ENCODE measurements at places on chromosomes 6 and 20.

DNA sequence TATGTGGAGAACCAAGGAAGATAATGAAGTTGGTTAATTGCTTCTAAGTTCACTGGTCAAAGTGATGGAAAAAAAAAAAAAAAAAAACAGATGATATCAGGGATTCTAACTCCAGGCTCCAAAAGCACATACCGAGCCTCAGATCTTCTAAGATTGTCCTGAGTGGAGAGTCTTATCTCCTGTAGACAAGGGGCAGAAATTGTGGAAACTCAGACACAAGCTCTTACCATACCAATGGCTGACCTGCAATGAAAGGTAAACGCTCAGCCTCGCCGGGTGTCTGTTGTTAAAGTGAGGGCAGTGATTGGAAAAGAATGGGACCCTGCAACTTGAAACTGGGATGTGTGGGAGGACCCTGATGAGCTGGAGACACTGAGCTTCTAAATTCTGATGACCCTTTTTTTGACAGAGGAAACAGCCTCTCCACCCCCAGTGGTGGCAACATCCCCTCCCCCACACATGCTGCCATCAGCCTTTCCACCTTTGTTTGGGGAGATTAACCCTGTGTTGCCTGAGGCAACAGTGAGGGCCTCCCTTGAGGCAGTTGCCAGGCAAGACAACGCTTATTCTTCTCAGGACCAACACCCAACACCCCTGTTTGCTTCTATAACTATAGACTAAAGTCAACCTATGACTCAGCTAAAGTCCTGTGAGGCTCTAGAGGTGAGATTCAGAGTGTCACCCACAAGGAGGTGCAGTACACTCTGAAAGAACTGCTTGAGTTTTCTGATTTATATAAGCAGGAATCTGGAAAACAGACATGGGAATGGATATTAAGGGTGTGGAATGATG, 154.0 kb downstream of the THBS2 start:
- DNase-seq, result no peak

DNA sequence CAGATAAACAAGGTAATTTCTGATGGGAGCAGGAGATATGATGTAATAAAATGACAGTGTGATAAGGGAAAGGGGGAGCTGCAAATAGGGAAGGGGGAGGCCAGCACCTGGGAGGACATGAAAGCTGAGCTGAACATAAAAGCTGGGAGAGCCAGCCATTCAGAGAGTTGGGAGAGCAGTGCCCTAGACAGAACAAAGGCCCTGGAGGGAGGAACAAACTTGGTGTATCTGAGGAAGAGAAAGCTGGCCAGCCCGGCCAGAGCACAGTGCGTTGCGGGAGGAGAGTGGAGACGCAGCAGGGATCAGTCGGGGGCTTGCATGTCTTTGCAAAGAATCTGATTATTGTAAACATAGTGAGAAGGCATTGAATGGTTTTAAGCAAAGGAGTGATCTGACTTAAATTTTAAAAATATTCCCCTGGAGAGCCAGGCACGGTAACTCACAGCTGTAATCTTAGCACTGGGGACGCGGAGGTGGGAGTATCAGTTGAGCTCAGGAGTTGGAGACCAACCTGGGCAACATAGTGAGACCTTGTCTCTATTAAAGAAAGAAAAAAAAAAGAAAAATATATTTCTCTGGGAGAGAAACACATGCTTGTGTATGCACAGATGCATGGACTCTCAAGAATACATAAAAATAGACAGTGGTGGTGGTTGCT, 318.2 kb downstream of the ZFAND3 start:
- DNase-seq, result no peak

- DNase-seq, result no peak
Observed at GRCh38 chr6:9745476-9745875, 669.4 kb downstream of the TFAP2A start.

DNA sequence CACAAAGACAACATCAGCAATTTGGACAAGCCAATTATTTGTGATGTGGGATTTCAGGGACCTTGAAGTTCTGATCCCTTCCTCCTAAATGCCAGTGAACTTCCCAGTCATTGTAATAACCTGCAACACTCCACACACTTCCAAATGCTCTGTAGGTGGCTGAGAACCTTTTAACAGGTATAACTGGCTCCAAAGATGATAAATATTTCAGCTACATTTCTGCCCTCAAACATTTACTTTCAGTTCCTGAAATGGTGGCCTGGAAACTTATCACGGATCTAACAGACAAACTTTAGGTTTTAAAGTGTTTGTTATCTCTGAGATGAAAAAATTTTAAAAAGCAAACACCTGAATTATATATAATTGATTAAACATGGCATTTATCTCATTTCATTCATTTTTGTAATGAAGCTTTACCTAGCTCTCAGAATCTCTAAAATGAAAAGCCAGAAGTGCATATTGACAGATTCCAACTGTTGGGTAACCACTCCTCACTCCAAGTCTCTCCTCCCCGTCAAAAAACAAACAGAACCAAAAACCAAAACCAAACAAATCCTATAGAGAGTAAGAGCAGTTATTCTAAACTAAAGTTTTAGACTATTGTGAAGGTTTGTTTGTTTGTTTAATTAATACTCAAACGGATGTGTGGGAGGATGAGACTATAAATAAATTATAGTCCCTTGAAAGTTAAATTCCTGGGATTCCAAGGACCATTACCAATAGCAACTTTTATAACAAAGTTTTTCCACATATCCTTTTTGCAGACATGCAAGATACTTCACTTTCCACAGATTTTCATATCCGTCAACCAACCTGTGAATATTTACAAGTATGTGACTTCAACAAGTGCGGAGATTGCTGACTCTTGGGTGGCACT, 12.4 kb upstream of the KIAA0408 start:
- DNase-seq, result no peak

DNA sequence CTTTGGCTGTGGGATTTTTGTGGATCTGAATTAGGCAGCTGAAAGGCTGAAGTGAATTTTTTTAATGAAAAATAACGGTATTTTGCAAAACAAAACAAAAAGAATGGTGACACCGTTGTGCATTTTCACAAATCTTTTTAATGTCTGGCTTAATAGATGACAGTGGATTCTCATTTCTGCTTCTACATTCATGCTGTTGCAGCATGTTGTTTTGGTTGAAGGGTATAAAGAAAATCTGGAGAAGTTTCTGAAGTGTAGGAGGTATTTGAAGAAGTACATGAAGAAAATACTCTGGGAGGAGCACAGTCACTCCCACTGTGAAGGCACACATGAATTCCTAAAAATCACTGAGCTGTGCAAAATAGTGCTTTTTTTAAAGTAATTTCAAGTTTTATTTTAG, 3.1 kb upstream of the MAP3K5 start:
- DNase-seq, result no peak

- DNase-seq, result no peak
Observed at GRCh38 chr20:5893052-5893451, 57.3 kb downstream of the TRMT6 start.
